GM20000 (cell line): ENCODE measurements at places on chromosomes 7 and 10.

DNA sequence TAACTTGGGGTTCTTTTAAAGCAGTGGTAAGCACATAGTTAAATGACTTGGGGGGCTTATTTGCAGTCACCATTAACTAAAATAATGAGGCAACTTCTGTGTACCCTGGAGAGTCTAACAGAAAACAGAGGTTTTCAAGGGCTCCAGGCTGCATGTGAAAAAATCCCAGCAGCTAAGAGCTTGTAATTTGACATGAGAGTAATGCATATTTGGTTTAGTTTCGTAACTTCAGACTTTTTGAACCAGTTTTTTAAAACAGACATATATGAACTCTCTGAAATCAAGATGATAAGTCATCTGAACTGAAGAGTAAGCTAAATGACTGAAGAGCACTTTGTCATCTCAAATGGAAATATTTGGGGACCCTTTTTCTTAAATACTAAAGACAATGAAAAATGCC, 40.2 kb upstream of the IFRD1 start:
- no peak for DNase-seq

DNA sequence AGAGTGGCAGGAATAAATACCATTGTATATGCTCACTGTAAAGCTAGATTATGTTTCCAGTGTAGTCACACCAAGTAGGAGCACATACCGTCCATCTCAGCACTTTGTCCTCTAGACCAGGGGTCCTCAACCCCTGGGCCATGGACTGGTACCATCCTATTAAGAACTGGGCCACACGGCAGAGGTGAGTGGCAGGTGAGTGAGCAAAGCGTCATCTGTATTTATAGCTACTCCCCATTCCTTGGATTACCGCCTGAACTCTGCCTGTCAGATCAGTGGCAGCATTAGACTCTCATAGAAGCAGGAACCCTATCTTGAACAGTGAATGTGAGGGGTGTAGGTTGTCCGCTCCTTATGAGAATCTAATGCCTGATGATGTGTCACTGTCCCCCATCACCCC, 735.3 kb downstream of the MAGI2 start:
- no peak for DNase-seq

- no peak for DNase-seq
Measured at GRCh38 chr10:48791267-48791928, 106.7 kb downstream of the WDFY4 start.

DNA sequence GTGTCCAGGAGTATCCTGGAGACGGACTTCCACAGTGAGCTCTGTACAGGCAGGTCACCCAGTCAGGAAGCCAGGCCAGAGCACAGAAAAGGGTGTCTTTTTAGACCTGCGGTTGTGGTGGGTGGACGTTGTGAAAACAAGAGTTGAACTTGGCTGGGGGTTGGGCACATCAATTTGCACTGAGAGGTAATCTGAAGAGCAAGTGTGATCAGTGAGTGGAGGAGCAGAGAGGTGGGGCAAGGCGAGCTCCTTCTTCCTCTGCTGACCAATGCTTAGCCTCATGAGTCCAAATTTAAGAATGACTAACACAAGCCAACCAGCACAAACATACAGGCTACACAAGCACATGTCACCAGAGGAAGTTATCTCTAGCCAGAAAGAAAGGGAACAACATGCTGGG, 310.8 kb downstream of the TCERG1L start:
- no peak for DNase-seq

GRCh38 chr10:22764639-22765038, 50.3 kb upstream of the PIP4K2A start:
- no peak for DNase-seq

DNA sequence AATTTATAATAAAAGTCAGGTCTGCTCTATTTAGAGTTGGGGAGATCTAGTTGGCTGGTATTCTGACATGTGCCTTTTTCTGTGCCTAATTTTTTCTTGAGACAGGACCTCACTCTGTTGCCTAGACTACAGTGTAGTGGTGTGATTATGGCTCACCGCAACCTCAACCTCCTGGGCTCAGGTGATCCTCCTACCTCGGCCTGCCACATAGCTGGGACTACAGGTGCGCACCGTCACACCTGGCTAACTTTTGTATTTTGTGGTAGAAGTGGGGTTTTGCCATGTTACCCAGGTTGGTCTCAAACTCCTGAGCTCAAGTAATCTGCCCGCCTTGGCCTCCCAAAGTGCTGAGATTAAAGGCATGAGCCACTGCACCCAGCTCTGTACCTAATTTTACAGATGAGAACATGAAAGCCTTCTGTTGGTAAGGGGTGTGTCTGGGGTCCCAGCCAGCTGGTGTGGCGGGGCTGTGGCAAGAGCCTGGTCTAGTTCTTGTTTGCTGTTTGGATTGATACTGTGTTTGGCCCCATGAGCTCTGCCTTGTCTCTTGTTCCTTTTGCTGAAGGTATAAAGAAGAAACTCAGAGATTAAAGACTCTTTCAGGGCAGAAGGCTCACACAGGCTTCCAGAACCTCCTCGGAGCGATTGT, 31.4 kb downstream of the POR start:
- no peak for DNase-seq

GRCh38 chr10:77223526-77224460, 413.8 kb downstream of the KCNMA1 start:
- no peak for DNase-seq
